T-helper 9 cell (primary cell): ENCODE measurements at places on chromosomes 3 and 15.

DNA sequence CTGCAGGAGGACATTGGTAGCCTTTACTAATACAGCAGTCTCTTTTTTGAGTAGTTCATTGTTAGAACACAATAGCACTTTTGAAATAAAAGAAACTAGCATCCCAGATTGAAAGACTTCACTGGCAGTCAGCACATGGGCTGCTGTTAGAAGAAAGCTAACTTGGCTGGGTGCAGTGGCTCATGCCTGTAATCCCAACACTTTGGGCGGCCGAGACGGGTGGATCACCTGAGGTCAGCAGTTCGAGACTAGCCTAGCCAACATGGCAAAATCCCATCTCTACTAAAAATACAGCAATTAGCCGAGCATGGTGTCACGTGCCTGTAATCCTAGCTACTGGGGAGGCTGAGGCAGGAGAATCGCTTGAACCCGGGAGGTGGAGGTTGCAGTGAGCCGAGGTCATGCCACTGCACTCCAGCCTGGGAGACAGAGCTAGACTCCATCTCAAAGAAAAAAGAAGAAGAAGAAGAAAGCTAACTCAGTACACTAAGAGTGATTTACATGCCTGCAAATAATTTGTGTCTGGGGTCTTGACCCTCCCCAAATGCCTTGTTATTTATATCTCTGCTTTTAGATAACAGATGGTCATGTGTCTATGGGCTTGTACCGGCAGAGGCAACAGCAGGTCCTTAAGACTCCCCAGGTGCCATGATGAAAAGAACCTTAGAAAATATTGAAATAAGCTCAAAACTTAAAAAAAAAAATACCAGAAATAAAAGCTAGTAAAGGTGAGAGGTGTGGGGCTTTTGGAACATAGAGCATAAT lies 9.7 kb downstream of the TPM1 start:
- DNase-seq: no peak

DNA sequence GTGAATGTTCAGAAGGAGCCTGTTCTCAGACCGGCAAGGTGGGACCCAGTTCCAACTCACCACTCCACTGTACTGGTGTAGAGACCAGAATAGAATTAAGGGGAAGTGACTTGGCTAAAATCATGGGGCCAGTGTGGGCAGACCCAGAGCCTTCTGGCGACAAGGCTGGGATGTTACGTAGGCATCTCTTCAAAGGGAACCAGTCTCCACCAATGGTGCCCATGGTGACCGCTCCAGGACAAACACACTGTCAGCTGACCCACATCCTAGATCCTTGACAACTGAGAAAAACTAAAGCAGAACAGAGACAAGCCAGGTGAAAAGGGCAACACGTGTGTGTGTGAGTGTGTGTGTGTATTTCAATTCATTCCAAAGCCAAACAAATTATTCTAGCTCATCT lies 321.7 kb upstream of the FRG2C start:
- DNase-seq: no peak

GRCh38 chr3:44424758-44425157 lies 52.7 kb downstream of the ZNF445 start:
- no peak for DNase-seq

GRCh38 chr3:45272828-45273470 lies 46.9 kb upstream of the TMEM158 start:
- DNase-seq: no peak

DNA sequence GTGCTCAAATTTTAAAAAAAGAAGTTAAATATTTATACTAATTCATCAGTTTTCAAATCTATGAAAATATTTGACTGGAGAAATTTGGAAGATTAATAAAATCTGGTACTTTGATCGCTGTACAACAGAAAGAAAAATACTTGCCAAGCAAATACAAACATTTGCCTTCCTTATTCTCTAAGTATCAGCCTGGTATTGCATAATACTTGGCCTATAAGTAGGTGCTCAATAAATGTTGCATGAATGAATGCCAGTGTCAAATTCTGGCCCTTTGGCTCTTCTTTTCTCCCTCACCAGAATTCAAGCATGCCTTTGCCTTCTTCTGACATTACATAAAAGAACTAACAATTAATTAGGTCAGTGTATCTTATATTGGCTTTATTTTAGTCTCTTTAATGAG lies 601.7 kb upstream of the GBE1 start:
- no peak for DNase-seq

DNA sequence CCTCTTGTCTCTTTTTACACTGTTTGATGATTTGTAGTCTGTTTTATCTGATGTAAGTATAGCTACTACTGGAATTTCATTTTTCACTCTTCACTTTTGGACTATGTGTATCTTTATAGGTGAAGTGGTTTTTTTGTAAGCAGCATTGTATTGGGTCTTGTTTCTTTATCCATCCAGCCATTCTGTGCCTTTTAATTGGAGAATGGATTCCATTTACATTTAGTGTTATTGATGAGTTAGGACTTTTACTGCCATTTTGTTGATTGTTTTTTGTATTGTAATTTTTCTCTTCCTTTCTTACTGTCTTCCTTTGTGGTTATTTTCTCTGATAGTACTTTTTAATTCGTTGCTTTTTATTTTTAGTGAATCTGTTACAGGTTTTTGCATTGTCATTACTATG lies 54.5 kb downstream of the RNF13 start:
- no peak for DNase-seq

- no peak for DNase-seq
Observed at GRCh38 chr3:16411441-16411840, 102.1 kb downstream of the RFTN1 start.

DNA sequence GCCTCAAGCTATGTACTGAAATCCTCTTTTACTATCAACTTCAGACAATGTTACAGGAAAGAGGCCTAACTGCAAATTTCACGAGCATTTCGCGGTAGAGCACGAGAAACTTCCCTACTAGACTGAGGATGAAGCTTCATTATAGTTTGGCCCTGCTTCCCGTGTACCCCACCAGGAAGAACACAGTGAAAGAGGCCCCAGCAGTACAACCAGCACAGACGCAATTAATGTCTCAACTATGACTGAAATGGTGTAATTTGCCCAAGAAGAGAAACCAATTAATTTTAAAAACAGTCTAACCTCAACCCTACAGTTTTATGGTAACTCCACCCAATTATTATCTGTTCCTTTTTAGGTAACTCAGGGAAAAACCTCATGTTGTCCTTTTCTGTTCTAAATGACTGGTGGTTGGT lies 12.1 kb downstream of the CHSY1 start:
- DNase-seq: no peak

GRCh38 chr3:172204716-172205115 lies 165.3 kb downstream of the FNDC3B start:
- no peak for DNase-seq

DNA sequence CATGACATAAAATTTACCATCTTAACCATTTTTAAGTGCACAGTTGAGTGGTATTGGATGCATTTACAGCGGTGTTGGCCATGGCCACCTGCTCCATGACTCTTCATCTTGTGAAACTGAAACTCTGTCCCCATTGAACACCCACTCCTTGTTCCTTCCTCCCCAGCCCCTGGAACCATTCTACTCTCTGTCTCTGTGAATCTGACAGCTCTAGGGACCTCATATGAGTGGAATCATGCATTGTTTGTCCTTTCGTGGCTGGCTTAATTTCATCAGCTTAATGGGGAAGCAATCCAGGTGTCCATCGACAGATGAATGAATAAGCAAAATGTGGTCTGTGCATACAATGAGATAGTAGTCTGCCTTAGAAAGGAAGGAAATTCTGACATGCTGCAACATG lies 42.5 kb downstream of the PLXNA1 start:
- DNase-seq: no peak
